ENCODE measurements at places on chromosomes 6 and 20. TPM values are rescaled to one million over a fixed set of nuclear protein-coding genes. Genes with fewer than 3 reads are reported as not detected.

- H3K27me3 ChIP-seq: peaks cover 34% of the 10 kb centered on the region
- no peak overlapping the region for H3K4me3 ChIP-seq
- peaks cover 31% of the 10 kb centered on the region for H3K4me1 ChIP-seq
- no peak overlapping the region for H3K27ac ChIP-seq
- H3K36me3 ChIP-seq: peaks cover 5% of the 10 kb centered on the region
- no peak for DNase-seq
Observed at GRCh38 chr6:90406142-90406794, 109.6 kb upstream of the BACH2 start.

DNA sequence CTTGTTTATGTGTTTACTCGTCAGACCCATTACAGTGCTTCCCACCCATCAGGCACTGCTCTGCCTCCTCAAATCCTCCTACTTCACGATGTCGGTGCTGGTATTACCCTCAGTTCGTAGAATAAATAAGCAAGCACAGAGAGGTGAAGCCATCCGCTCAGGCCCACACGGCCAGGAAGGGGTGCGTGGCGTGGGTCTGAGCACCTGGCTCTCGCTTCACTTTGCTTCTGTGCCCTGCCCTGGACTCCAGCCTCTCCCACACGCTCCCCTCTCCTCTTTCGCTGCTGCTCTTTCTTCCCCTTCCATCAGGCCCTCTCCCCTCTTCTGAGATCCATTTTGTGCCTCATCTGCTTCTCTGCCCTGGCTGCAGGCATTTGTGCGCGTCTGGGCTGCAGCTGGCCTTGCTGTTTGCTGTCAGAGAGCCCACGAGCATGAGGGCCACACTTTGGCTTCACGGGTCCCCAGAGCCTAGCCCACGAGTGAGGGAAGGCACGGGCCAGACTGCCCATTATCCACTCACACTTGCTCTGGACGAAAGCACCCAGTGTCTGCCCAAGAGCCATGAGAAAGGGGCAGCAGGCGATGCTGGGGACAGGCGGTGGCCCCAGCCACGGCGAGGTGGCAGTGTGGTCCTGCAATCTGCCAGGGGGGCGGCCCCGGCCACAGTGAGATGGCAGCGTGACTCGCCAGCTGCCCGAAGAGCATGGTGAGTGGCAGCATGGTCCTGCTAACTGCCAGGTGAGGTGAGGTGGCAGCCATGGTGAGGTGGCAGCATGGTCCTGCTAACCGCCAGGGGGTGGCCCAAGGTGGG is 96.2 kb upstream of the MPC1 start:
- H3K27ac ChIP-seq: 0 out of 2 replicates have a peak overlapping the region, but pooled peaks have one; percentile 26
- DNase-seq: no peak
- H3K4me3 ChIP-seq: no peak overlapping the region
- H3K27me3 ChIP-seq: no peaks in the 10 kb centered on the region

The GFOD1 gene
- 5.8 TPM for total RNA-seq

The OR2H2 gene
- total RNA-seq: not detected

The TRAM2 gene
- total RNA-seq: 14.4 TPM

GRCh38 chr6:3915076-3915791 is 66.1 kb downstream of the FAM50B start:
- peaks cover 27% of the 10 kb centered on the region for H3K36me3 ChIP-seq
- peaks cover 32% of the 10 kb centered on the region for H3K4me1 ChIP-seq
- no peak overlapping the region for H3K4me3 ChIP-seq
- H3K27me3 ChIP-seq: peaks cover 20% of the 10 kb centered on the region
- no peak overlapping the region for H3K27ac ChIP-seq
- no peak for DNase-seq

DNA sequence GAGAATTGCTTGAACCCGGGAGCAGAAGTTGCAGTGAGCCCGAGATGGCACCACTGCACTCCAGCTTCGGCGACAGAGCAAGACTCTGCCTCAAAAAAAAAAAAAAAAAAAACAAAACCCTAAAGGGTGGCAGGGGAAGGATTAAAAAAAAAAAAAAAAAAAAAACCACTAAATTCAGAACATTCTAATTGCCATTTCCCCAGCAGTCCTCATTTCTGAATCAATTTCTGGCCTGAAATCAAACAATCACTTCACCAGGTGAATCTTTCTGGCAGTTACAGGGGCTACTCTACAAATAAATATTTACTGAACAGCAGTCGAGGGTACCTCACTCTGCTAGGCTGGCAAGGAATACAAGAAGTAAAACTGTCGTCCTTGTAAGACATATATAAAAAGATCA is 1.2 kb downstream of the UQCC1 start:
- no peak for DNase-seq
- H3K27me3 ChIP-seq: peaks cover 9% of the 10 kb centered on the region
- H3K36me3 ChIP-seq: peaks cover 34% of the 10 kb centered on the region
- H3K27ac ChIP-seq: no peak overlapping the region

The CTAGE9 gene
- not detected for total RNA-seq

GRCh38 chr20:21607971-21608725 is 94.3 kb upstream of the NKX2-2 start:
- H3K27me3 ChIP-seq: peaks cover 11% of the 10 kb centered on the region
- no peak overlapping the region for H3K4me3 ChIP-seq
- peaks cover 6% of the 10 kb centered on the region for H3K4me1 ChIP-seq
- no peak for DNase-seq
- H3K36me3 ChIP-seq: no peaks in the 10 kb centered on the region

DNA sequence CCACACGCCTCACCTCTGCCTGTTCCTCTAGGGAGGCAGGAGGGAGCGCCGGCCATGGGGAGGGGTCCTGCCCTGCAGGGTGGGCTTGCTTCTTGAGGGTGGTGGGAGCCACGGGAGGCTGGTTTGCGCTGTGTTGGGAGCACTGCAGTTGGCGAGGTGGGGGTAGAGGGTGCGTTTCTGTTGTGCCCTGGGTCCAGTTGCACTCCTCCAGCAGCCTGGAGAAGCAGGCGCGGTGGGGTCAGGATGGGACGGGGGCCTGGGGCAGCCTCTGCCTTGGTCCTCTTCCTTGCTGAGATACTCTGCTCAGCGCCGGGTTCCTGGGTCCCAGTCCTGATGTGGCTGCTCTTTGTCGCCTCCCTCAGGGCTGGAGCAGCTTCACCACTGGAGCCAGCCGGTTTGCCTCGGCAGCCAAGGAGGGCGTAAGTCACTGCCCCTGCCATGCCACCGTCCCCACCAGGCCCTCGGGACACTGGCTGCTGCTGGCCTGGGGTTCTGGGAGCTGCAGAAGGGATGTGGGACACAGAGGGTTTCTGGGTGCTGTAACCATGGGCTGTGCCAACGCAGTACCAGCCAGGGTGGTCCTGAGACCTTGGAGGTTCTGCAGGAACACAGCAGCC is 8.4 kb downstream of the ARFGAP1 start:
- no peak overlapping the region for H3K27ac ChIP-seq
- no peak overlapping the region for H3K4me3 ChIP-seq
- H3K4me1 ChIP-seq: no peaks in the 10 kb centered on the region
- peaks cover 33% of the 10 kb centered on the region for H3K36me3 ChIP-seq
- peak; percentile 67 for DNase-seq

GRCh38 chr6:155958550-155958949 is 502.9 kb upstream of the NOX3 start:
- peaks cover 43% of the 10 kb centered on the region for H3K4me1 ChIP-seq
- no peaks in the 10 kb centered on the region for H3K36me3 ChIP-seq

Measured in WTC11 (cell line).